ENCODE measurements at places on chromosomes 7 and 10.

- DNase-seq, result no peak
Observed at GRCh38 chr10:73881221-73881919, 7.0 kb upstream of the CAMK2G start.

DNA sequence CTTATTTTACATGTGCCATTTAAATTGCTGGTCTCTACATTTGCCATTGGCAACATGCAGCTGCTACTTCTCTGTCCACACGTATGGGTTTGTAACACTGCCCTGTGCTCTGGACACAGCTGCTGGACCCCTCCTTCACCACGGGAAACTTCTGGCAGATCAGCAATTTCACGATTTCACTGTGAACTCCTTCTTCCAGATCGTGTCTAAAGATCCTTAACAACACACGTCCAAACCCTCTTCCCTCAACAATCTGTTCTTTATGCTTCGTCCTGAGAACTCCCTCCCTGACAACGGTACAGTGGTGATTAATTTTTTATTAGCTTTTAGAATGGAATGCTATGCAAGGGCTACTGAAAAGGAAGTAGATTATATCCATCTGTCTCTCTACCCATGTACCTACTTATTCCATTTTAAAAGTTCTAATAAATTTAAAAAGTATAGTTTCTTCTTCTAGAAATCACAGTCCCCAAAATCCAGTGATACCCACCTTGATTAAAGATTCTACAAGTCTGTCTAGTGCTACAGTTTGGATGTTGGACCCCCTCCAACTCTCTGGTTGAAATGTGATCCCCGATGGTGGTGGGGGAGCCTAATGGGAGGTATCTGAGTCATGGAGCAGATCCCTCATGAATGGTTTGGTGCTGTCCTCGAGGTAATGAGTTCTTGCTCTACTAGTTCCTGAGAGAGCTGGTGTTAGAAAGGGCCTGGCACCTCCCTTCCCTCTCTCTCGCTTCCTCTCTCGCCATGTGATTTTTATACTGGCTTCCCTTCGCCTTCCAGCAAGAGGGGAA lies 81.0 kb downstream of the KIAA1549 start:
- DNase-seq, result no peak

- DNase-seq, result no peak
Observed at GRCh38 chr7:156589808-156590207, 50.8 kb upstream of the RNF32 start.

DNA sequence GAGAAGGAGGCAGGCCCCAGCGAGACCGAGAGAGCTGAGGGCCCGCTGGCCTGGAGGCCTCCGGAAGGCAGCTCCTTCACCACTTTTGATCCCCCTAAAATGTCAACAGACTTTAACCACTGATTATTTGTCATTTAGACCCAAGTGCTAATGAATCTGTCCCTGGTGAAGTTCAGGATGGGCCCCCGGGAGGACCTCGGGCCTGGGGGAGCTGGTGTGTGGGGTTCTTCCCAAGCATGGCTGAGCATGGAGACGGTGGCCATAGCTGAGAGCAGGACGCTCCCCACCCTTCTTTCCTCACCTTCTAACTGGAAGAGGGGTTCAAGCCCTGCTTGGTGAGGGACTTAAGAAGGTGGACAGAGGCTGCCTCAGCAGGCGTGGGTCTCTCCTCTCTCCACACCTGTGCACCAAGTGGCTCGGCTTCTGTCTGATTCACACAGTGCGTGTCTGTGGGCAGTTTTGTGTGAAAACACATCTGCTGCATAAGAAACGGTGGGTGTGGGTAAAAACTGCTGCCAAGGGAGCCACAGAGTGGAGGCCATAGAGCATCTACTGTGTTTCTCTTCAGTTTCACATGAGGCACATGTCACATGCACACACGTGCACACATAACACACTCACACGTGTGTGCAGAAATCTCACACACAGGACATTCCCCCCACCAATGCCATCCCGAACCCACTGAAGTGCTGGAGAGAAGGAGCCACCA lies 53.5 kb upstream of the VIPR2 start:
- no peak for DNase-seq

- no peak for DNase-seq
Observed at GRCh38 chr7:16135658-16136057, 285.7 kb downstream of the CRPPA start.

DNA sequence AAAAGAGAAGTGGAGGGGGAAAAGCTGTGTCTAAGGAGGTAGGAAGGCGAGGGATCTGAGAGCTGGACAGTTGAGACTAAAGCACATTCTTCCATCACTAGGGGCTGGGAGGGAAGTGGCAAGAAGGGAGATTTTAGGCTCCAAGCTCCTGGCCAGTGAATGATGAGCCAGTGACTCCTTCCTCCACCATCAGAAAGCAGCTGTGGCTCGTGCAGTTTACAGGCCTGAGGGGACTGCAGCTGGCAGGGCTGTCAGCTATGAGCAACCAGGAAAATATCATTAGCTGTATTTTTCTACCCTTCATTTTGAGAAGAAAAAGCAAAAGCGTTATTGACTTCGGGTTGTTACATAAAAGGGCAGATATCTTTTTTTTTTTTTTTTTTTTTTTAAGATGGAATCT lies 60.7 kb downstream of the GPAM start:
- no peak for DNase-seq

DNA sequence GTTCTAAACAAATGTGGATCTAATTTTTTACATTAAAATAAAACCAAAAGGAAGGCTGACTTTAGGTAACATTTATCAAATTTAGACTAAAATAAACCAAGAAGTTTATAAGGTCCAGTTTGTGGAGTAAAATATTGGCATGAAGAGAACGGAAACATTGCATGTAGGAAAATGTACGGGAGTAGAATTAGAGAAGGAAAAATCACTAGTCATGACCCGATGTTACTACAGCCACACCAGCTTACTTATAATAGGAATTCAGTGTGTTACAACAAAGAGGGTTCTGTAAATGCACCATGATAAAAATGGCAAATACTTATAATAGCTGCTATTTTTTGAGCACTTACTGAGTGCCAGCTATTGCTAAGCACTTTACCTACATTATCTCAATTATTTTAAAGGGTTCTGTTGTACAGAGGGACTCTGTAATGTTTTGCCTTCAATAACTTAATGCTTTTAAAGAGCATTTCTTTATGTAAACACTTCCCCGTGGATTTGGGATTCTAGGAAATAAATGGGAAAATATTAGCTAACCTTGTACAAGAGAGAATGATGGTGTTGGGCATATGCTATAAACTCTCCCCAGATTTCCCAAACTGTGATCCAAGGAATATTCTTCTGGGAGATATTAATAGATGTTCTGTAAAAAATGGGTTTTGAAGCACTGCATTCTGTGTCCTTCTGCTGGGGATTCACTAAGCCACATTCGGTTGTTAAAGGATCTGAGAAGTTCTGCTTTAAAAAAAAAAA lies 296.7 kb downstream of the BBS9 start:
- no peak for DNase-seq

DNA sequence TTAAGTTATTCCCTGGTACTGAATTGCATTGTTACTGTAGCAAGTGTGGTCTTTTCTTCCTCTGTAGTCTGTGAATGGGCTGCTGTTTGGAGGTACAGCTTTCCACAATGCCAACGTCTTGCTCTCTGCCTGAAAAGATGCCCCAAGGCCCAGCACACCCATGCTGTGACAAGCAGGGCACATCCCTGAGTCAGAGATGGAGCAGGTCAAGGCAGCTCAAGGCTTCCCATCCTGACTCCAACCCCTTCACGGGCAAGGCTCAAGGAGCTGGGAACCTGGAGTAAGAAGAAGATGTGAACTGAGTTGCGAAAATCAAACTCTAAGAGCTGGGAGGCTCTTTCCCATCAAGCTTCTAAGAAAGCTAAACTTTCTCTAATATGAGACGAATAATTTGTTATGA lies 27.2 kb downstream of the SVIL start:
- no peak for DNase-seq

Measured in NCI-H345 (cell line).